T-cell (primary cell): ENCODE measurements at places on chromosomes 16 and 17.
A peak's percentile ranks its signal among the peaks of the same experiment; 100 is the strongest.

GRCh38 chr17:76870377-76870714 is 2.1 kb downstream of the MGAT5B start:
- no peak for DNase-seq

GRCh38 chr17:32569171-32570080 is 82.6 kb downstream of the CDK5R1 start:
- DNase-seq: no peak

GRCh38 chr16:46857368-46857945 is 26.5 kb upstream of the C16orf87 start:
- DNase-seq: no peak

GRCh38 chr17:49730078-49730784 is 22.5 kb upstream of the SLC35B1 start:
- DNase-seq: no peak

- DNase-seq: no peak
These were observed 48.0 kb upstream of the ZFHX3 start for GRCh38 chr16:73095885-73096421.

DNA sequence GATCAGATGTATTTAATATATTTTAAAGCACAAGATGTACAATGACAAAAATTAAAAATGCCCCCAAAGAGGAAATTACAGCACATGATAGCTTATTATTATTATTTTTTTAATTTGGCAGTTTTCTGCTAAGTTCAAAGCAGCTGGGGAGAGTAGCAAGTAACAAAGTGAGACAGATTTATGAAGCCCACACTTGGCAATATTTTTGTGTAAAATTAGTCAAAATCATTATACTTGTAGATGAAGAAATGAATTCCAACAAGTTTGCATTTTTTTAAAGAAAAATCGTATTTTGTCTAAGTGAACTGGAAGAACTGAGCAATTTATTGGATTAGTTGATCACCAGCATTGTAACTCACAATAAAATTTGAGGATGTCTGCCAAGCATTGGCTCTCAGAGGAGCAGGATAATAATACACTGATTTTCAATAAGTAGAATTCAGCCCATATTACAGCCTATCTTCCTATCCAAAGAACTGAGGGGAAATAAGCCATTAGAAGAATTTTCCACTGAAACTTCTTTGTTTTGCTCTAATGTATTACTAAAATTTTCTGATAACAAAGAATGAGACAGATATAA is 215.6 kb downstream of the MAP2K6 start:
- DNase-seq: no peak

DNA sequence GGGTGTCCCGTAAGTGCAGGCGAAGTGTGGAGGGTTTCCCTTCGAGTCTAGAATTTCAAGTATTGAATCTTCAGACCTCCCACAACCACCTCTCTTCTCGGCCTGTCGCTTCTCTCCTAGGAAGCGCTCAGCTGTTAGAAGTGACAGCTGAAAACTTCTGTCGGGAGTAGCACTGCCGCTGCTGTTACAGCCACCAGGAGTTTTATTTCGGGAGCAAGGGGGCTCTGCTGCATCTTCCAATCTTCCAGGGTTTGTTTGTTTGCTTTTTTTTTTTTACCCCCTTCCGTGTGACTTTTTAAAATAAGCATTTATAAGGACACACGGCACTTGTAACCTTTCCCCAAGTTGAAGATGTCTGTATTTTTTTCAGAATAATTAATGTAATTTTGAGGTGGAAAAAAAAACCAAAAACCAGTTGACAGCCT is 767 bp downstream of the RPS6KB1 start:
- no peak for DNase-seq

- no peak for DNase-seq
These were observed 19.2 kb downstream of the RNF213 start for GRCh38 chr17:80279895-80280294.

- DNase-seq: no peak
These were observed 32.1 kb upstream of the KRT17 start for GRCh38 chr17:41656249-41657023.

- no peak for DNase-seq
These were observed 4.6 kb downstream of the WNK4 start for GRCh38 chr17:42784811-42785592.

GRCh38 chr17:6627019-6627418 is 13.5 kb downstream of the KIAA0753 start:
- DNase-seq: no peak

DNA sequence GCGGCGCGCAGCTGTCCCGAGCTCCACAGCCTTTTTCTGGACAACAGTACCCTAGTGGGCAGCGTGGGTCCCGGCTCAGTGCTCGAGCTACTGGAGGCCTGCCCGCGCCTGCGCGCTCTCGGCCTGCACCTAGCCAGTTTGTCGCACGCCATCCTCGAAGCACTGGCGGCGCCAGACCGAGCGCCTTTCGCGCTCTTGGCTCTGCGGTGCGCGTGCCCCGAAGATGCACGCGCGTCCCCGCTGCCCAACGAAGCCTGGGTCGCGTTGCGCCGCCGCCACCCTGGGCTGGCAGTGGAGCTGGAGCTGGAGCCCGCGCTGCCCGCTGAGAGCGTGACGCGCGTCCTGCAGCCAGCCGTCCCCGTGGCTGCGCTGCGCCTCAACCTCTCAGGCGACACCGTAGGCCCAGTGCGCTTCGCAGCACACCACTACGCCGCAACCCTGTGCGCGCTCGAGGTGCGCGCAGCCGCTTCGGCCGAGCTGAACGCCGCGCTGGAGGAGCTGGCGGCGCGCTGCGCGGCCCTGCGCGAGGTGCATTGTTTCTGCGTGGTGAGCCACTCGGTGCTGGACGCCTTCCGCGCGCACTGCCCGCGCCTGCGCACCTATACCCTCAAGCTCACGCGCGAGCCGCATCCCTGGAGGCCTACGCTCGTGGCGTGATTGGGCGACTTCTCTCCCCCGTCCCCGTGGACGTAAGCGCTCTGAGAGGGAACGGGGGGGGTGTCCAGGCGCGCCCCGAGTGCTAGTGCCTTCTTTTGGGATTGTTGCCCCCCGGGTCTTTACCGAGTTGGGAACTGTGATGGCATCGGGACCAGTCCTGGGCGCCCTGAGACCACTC is 1.2 kb upstream of the HSF4 start:
- DNase-seq: no peak

- no peak for DNase-seq
These were observed 16.3 kb upstream of the MYO15B start for GRCh38 chr17:75571197-75571884.

DNA sequence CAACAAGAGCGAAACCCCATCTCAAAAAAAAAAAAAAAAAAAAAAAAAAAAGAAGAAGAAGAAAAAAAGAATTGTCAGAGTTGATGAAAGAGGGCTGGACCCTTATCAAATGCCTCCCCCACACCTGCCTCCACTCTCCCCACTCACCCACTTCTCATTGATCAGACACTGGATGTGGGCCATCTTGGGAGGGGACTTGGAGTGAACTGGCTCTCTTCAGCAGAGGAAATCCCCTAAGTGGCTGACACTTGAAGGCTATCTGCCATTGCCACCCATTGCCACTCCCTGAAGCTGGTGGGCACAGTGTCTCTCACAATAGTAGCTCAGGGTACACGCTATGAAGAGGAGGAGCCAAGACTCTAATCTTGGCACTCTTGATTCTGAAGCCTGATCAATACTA is 1.6 kb downstream of the ITGA2B start:
- no peak for DNase-seq

GRCh38 chr16:89194340-89195311 is 5.7 kb downstream of the SLC22A31 start:
- no peak for DNase-seq

GRCh38 chr16:80792031-80792430 is 12.4 kb downstream of the CDYL2 start:
- DNase-seq: no peak

- DNase-seq: peak; percentile 10
These were observed 178.9 kb downstream of the COPRS start for GRCh38 chr17:31680126-31680525.

DNA sequence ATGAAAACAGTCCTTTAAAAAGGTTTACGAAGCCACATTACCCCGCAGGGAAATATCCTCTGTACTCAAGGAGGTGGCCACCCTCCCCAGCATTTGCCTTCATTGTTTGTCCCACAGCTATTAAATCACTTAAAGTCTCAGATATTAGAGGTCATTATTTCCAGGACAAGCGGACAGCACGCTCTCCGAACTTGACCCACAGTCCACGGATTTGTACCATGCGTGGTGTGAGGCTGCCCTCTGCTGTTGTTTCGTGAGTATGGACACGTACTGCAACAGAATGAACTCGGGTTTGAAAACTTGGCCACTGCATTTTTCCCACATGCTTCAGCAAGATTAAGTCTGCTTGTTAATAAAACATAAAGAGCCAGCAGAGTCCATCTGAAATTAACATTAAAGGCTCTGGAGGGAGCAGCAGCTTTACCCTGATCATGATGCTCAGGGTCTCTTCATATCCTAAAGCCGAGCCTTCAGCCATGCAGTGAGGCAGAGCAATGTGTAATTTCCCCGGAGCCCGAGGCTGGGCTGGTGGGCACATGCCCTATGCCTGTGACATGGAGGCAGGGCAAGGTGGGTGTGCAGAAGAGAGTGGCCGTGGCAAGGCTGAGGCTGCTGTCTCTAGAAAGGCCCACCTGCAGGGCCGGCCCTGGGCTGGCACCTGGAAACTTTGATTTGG is 19.7 kb downstream of the MEAK7 start:
- DNase-seq: no peak

- DNase-seq: no peak
These were observed 34.7 kb upstream of the ENPP7 start for GRCh38 chr17:79695797-79696609.

DNA sequence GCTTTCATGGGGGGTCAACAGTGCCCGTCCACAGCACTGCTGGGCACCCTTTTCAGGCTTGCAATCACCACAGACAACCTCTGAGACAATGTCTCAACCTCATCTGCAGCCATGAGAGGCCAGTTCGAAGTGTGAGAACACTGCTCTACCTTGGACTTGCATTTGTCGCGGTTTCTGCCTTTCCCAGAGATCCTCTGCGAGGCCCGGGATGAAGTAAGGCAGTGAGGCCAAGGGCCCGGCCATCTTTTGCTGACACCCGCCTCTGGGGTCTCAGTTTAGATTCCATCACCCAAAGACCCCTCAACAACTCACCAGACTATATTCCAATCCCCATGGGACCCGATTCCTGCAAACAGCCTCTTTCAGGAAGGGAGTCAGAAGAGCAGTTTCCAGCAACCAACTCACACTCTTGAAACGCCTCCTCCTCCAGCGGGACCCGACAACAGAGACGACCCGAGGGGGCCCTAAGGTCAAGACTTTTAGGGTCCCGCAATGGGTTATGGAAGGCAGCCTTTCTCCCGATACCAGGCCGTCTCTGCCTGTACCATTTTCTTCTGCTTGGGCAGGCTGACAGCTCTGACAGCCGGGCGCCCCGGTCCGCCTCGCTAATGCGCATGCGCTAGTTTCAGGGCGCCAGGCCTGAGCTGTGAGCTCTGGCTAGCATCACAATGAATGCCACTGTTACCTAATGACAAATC is 576.0 kb downstream of the KCNJ18 start:
- no peak for DNase-seq

- DNase-seq: no peak
These were observed 1.6 kb upstream of the SLC5A10 start for GRCh38 chr17:18950346-18950745.

GRCh38 chr17:48954300-48954755 is 9.7 kb upstream of the SNF8 start:
- DNase-seq: no peak

DNA sequence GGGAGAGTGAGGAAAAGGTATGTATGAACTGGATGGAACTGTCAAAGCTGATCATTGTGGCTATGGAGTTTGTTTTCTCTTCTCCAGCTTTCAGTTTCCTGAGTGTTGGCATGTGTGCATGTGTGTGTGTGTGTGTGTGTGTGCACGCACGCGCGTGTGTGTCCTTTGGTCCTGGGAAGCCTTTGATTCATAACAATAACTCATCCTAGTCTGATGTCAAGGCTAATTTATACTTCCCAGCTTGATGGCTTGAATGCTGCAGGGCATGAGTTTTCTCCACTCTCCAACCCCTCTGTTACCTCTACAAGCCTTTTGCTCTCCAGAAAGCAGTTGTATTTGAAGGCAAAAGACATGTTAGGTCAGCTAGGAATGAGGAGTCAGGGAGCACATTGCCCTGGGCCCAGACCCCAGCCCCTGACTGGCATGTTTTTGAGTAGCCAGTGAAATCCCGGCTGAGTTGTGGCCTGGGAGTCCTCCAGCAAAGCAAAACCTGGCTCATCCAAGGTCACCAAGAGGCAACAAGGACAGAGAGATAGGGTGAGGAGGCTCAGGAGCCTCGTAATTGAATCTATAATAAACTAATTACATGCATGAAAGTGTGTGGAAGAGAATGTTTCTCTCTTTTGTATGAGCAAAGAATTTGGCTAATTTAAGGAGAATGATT is 8.9 kb upstream of the CDC42EP4 start:
- no peak for DNase-seq

DNA sequence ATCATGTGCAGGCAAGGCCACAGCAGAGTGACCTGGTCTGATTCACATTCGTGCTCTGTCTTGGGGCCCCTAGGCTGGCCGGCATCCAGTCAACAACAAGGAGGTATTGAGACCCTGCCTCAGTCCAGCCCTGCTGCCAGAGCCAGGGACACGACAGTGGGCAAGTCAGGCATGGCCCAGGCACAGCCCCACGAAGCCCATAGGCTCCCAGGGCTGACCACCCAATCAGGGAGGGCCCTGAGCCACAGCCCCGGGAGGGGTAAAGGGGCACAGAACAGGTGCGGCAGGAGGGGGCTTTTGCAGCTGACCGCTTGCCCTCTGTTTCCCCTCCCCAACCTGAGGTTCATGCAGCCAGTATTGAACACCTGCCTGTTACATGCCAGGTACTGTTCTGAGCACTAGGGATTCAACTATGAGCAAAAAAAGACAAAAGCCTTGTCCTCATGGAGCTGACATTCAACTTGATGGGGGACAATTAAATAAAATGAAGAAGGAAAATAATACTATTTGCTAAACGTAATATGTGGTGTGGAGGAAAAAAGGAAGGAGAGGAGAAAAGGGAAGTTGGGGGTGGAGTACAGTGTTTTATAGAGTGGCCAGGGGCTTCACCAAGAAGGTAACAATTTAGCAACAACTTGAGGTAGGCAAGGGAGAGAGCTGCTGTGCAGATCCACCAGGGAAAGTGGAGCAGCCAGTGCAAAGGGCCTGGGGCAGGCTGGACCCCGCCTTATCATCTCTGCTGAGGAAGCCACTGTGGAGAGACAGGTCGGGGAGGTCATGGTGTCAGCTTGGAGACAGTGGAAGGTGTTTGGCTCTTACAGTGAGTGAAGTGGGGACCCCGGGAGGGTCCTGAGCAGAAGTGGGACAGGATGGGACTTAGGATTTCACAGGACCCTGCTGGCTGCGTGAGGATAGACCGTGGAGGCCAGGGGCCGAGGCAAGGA is 6.1 kb downstream of the DRC3 start:
- no peak for DNase-seq

DNA sequence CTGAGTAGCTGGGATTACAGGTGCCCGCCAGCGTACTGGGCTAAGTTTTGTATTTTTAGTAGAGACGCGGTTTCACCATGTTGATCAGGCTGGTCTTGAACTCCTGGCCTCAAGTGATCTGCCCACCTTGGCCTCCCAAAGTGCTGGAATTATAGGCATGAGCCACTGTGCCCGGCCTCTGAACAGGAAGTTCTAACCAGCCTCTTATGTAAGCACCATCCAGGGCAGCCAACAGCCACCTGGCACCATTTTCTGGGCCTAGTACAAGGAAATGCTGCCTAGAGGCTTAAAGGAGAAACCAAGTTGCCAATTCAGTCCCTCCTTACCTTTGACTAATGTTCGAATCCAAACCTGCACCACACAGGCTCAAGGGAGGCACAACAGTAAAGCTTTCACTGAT is 8.5 kb upstream of the SLC39A11 start:
- DNase-seq: no peak
